ENCODE measurements at places on chromosomes 5 and 9.

DNA sequence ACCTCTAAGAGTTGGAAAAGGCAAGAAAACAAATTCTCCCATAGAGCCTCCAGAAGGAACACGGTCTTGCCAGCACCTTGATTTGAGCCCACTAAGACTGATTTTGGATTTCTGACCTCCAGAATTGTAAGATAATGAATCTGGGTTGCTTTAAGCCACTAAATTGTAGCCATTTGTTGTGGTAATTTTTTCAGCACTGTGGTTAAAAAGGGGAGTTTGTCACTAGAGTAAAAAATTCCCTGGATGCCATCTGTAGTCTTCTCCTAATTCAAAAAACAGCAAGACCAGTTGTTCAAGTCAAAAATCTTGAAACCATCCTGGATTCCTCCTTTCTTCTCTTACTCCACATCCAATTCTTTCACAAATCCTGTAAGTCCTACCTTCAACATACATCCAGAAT is 39.6 kb downstream of the NRG2 start:
- DNase-seq = no peak

DNA sequence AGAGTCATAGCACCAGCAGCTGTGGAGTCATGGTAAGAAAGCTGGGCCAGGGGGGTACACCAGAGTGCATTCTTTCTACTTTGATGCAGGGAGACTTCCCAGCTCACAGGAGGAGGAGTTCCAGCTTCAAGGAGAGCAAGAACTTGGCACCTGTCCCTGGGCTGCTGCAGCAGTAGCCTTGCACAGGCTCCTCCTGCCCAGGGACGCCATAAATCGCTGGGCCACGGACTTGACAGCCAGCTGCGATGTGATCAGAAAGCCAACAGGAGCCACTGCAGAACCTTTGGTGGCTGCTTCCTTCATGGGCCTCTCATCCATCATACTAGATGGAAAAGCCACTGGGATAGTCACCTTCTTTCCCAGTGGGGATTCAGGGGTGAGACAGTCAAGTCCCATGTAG is 234.7 kb downstream of the NMUR2 start:
- no peak for DNase-seq

GRCh38 chr5:176436656-176437055 is 11.5 kb upstream of the FAF2 start:
- DNase-seq = no peak

DNA sequence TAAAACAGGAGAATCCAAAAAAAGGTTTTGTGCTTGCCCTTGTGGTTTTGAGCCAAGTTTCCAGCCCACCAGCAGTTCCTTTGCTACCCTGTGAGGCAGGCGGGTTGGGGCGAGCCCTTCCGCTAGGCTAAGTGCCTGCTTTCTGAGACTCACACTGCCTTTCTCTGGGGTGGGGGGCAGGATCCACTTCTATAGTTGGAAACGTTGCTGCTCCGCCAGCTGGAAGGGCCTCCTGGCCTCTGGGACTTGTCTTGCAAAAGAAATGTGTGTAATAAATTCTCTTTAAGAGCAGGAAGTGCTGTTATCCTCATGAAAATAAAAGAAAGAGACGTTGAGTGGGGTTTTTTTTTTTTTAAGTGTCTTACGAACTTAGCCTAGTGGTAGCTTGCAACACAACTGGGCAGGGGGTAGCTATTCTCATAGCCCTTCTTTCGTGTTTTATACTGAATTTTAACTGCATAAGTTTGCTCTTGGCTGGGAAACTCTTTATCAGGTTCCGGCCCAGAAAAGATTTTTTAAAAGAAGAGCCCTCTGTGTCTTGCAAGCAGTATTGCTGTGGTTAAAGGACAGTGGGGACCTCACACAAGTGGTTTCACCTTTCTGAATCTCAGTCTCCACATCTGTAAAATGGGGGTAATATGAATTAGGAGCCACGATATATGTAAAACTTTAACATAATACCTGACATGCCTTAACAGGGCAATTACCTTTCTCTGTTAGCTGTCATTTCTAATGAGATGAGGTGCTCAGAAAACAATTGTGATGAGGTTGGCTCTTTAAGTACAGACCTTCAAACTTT is 19.8 kb downstream of the JADE2 start:
- DNase-seq = no peak

- no peak for DNase-seq
These were observed 530.5 kb downstream of the SEMA5A start for GRCh38 chr5:9015260-9015936.

DNA sequence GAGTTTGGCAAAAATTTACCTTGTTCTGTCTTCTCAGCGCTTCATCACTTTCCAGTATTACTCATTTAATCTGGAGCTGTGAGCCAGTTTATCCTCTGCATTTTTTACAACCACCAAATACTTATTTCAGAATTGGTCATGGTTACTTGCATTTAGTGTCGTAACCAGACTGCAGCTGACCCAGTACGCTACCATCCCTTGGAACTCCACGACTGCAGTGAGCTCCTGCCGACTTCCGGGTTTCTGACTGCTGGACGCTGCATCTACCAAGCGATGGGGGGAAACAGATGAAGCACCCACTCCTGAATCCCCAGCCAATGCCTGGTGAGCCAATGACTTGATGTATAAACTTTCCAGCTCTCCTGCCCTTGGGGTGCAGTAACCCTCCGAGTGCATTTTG is 174.4 kb upstream of the PRLR start:
- DNase-seq = no peak

- DNase-seq = no peak
These were observed 107.1 kb upstream of the TNPO1 start for GRCh38 chr5:72709341-72709740.

- no peak for DNase-seq
These were observed 4.5 kb downstream of the WHRN start for GRCh38 chr9:114500697-114501292.
